Fibroblast of skin of right quadriceps (primary cell): ENCODE measurements at places on chromosomes 2 and 18.

- no peak for DNase-seq
Measured at GRCh38 chr2:8259106-8259840, 422.6 kb upstream of the ID2 start.

DNA sequence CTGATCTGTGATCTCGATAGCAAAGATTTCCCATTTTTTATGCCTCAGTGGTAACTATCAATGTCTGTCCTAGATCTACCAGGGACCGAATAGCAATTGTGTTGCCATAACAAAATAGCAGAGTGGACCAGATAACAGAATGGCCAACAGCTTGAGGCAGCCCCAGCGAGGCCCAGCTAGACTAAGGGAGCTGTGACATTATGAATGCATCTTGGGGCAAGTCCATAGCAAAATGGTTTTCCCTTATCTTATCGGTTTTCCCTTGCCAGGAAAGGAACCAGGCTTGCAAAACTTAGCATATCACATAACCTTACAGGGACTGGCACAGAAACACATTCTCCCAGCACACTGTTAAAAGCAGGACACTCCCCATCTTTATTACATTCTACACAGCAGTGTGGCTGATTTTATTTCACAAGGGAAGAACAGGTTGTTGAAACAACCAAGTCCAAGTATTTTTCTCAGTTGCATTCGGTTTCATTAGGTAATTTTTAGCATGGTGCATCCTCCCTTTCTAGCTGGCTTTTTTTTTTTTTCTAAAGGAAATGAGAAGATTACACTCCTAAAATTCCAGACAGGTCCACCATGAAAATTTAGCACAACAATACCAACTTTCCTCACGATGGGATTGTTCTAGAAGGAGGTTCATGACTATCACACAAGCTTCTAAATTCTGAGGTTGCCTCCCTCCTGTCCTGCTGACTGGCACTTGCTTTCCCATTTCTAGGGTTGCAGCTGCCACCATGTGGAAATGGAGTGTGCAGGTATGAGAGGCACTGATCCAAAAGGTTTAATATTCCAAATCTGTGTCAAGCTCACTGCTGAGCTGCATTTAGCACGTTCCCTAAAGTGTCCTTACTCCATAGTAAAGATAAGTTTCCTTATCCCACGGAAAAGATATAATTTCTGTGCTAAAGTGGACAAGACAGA lies 97.0 kb upstream of the SLC35G4 start:
- DNase-seq: peak; percentile 49

- DNase-seq: no peak
Measured at GRCh38 chr2:74548285-74548899, 5.3 kb downstream of the LOXL3 start.

DNA sequence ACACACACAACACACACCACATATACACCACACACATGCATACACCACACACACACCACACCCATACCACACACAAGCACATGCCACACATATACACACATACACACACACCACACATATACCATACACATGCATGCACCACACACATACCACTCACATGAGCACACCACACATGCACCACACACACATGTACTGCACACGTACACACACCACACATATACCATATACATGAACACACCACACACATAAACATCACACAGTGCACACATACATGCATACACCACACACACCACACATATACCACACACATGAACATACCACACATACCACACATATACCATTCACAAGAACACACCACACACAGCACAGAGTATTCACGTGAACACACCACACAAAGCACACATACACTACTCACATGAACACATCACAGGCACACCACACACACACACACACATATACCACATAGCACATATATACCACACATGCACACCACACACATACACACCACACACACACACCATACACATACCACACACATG lies 219.9 kb upstream of the RAB6C start:
- DNase-seq: no peak

- DNase-seq: no peak
Measured at GRCh38 chr18:61732854-61733253, 160.0 kb downstream of the RNF152 start.

GRCh38 chr18:12890964-12891363 lies 6.9 kb upstream of the PTPN2 start:
- DNase-seq: no peak

- DNase-seq: peak; percentile 35
Measured at GRCh38 chr2:8976442-8977259, 26.8 kb downstream of the MBOAT2 start.

- DNase-seq: no peak
Measured at GRCh38 chr2:10521356-10522169, 73.4 kb upstream of the ODC1 start.

- DNase-seq: peak; percentile 92
Measured at GRCh38 chr2:181805228-181806038, 86.1 kb upstream of the ITPRID2 start.

DNA sequence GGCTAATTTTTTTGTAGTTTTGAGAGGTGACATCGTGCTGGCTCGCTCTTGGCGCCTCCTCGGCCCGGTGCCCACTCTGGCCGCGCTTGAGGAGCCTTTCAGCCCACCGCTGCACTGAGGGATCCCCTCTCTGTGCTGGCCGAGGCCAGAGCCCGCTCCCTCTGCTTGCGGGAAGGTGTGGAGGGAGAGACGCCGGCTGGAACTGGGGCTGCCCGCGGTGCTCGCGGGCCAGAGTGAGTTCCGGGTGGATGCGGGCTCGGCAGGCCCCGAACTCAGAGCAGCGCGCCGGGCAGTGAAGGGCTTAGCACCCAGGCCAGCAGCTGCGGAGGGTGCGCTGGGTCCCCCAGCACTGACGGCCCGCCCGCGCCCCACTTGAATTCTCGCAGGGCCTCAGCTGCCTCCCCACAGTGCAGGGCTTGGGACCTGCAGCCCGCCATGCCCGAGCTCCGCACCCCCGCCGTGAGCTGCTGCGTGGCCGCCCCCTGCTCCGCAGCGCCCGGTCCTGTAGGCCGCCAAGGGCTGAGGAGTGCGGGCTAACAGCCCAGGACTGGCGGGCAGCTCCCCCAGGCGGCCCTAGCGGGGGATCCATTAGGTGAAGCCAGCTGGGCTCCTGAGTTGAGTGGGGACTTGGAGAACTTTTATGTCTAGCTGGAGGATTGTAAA lies 113.2 kb upstream of the ZSWIM2 start:
- no peak for DNase-seq
